ENCODE measurements at places on chromosomes 3 and 15.

GRCh38 chr15:43808960-43809678, 8.7 kb downstream of the HYPK start:
- DNase-seq, result no peak

DNA sequence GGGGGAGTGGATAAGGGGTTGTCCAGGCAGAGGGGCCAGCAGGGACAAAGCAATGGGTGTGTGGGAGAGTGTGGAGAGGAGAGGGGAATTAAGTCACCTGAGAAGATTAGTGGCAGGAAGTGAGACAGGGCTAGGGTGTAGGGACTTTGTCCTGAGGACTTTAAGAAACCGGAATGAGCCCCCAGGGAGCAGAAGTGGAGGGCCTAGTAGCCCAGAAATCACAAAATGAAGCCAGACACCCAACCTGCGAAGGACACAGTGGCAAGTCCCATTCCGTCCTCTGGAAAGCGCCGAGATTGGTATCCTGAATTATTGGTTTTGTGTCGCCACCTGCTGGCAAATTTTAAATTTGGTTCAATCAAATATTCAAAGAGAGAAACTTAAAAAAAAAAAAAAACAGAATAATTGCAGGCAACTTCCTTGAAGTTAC, 78.0 kb upstream of the SLC25A36 start:
- DNase-seq, result no peak

DNA sequence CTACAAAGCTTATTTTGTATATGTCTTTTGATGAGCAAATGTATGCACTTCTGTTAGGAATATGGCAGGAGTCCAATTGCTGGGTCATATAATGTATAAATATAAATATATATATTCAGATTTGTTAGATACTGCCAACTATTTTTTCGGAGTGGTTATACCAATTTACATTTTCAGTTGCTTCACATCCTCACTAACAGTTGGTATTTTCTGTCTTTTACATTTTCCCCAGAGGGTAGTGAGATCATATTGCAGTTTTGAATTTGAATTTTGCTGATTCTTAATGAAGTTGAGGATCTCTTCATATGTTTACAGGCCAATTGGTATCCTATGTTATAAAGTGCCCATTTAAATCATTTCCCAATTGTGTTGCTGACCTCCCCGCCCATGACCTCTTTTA, 139.0 kb upstream of the KCNMB2 start:
- DNase-seq, result no peak

- no peak for DNase-seq
Observed at GRCh38 chr3:33202711-33203457, 15.7 kb downstream of the SUSD5 start.

DNA sequence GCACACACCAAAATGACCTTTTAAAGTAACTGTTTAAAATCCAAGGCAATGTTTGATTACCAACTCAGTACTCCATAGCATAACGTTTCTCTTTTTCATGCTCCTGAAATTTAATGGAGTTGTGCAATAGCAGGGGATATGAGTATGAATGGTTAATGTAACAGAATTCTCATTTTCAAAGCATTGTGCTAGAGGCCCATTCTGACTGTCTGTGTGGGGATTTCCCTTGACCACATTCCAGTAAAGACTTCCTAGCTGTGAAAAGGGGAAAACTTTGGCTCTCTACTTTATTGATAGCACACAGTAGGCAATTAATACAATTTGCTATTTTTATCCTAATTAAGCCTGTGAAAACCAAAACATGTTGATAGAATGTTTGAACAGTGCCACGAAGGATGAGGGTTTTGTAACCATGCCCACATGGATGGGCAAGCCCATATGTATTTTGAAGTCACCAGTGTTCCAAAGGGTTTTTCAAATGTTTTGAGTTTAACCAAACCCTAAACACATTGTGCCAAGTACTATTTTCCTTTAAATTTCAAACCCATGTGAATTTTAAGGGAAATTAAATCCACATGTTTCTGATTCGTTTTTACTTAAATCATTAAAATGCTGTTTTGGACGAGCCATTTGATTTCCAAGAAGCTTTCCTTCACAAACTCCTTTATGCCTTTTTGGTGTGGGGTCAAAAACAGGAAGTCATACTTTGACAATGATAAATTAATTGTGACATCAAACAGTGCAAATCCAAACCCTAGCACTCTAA, 261.2 kb downstream of the SHOX2 start:
- DNase-seq, result no peak

- no peak for DNase-seq
Observed at GRCh38 chr3:134357914-134358811, 16.1 kb downstream of the AMOTL2 start.

DNA sequence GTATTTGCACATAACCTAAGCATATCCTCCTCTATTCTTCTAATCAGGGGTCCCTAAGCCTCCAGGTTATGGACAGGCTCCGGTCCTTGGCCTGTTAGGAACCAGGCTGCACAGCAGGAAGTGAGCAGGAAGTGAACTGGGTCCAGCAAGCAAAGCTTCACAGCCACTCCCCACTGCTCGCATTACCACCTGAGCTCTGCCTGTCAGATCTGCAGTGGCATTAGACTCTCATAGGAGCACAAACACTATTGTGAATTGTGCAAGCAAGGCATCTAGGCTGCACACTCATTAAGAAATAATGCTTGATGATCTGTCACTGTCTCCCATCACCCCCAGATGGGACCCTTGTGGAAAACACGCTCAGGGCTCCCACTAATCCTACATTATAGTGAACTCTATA, 9.8 kb downstream of the MSL2 start:
- no peak for DNase-seq

- DNase-seq, result no peak
Observed at GRCh38 chr15:43930556-43930955, 103.8 kb downstream of the WDR76 start.

DNA sequence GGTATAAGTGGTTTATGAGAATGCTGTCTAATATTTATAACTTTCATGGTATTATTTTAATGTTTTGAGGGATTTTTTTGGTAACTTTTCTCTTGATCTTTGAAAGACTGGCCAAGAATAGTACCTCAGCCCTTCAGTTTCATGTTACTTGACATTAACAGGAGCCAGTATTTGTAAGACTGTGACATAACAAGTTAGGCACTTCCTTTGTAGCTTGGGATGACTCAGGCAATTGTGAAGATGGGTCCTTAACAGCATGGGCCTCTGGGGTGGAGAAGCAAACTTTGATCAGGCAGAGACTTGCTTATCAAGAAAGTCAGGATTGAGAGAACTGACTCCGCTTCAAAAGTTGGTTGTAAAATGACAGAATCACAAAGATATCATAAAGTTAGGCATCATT, 9.5 kb downstream of the LRRC49 start:
- DNase-seq, result no peak

- no peak for DNase-seq
Observed at GRCh38 chr3:57827757-57828156, 71.6 kb downstream of the SLMAP start.

DNA sequence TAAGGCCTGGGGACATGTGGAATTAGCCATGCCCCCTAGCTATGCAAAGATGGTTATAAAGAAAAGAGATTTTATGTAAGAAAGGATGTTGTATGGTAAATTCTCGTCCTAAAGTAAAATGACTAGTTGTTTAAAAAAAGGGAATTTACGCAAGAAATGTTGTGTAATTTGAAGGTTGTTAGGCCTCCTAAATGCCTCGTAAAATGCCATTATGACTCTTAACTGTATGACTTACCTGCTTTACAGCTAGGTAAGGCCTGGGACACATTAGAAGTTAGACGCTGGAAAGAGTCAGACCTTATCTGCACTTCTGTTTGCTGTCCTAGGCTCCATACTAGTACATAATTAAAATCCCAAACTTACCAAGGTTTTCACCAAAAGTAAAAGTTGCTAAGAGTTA, 17.5 kb upstream of the HHATL start:
- no peak for DNase-seq

DNA sequence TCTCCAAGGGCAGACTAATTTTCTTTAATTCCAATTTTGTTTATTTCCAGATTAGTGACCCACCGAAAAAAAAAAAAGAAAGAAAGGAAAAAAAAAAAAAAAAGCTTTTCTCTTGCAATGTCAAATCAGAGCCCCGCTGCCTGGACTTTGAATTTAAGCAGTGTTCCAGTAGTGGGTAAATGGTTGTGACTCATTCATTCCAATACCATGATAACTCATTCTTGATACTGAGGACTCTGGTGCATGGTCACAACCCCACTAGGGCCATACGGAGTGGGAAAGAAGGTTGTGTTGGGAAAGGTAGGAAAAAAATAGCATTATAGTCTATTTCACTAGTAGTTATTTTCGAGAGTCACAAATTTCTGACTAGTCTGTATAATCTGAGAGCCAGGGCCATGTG, 59.1 kb upstream of the COL8A1 start:
- DNase-seq, result no peak
